ENCODE measurements at places on chromosomes 11 and 22.
A peak's percentile ranks its signal among the peaks of the same experiment; 100 is the strongest.

DNA sequence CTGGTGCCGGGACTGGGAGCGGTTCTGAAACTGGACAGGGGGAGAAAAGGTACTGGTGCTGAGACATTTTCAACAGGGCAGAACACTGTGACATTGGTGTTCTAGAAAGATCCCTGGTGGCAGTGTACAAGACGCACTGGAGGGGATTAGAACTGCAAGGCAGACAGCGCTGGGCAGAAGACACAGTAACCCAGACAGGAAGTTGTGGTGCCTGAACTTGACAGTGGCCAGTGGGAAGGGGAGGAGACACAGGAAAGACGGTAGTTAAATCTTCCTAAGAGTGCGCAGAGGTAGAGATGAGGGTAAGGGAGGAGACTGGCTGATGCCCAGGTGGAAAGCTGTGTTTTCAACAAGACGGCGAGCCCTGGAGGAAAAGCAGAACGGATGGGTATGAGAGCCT, 24.5 kb downstream of the FAM227A start:
- no peak for DNase-seq

DNA sequence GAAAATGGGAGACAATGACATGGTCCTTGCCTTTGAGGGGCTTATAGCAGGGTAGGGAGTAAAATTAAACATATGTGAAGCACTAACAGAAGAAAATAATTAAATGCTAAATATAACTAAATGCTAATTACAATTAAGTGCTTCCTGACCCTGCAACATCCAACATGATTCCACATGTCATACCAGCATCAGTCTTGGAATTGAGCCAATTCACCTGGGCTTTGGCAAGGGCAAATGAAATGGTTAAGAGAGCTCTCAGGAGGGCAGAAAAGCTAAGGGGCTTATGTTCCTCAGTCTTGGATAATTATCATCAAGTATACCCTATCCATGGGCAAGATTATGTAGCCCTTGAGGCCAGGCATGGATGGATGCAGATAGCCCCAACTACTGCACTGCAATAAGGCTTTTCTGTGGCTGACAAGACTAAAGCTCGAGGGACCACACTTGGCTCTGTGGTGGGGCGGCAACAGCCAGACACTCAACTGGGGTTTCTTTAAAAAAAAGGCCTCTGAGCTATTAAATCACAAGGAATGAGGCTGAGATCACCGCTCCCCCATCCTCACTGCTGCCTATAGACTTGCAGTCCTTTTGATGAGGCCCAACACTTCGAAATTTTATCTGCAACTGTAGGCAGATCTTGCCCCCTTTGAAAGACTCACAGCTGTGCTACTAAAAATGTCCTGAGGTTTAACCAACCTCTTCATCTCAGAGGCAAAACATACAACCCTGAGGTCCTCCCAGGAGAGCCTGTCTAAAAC, 39.0 kb downstream of the IL18BP start:
- no peak for DNase-seq

DNA sequence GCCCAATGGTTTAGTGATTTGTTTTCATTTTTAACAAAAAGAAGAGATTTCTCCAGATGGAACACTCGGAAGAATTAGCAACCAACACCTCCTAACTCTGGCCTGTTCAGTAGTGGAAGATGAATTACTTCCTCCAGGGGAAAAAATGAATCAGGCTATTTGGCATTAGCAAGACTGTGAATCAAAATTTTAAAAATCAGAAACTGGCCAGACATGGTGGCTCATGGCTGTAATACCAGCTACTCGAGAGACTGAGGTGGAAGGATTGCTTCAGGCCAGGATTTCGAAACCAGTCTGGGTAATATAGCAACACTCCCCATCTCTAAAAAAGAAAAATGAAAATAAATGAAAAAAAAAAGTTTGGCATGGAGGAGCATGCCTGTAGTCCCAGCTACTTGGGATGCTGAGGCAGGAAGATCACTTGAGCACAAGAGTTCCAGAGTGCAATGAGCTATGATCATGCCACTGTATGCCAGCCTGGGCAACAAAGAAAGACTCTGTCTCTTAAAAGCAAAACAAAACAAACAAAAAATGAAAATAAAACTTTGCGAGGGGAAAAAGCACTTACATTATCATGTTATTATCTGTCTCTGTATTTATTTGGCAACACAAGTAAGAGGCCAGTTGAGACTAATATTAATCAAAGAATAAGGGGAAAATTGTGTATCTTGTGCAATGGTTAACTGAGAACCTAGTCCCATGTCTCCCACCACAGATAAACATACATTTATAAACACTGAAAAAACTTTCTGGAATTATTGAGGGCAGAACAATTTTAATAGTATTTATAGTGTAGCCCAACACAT, 796.3 kb upstream of the ANO3 start:
- DNase-seq: no peak

DNA sequence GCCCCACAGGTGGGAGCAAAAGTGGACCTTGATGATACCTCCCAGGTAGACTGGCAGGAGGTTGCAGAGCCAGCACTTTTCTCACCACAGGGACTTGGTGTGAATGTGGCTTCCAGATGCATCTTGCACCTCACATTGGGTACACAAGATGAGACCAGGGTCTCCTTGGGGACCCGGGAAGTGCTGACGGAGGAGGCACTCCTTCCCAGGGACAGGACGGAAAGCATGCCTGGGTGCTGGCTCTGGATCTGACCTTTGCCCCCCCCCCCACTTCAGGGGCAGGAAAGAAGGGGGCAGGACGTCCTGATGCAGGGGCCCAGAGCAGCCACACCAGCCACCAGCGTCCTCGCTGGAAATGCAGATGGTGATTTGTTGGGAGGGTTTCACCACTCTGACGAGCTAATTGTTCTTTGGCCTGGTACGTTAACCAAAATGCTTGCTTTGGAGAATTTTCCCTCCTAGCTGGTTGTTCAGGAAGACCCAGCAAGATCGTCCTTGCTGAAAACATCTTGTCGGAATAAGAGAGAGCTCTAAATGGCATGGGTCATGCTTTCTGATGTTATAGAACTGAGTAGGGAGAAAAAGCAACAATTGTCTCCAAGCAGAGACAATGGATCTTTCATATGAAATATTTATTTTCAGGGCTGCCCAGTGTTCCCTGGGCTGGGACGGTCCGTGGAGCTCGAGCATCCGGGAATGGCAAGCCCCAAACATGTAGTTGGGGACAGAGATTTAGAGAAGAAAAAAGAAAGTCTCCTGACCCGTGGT, 74.4 kb upstream of the PPARA start:
- no peak for DNase-seq

- DNase-seq: no peak
These were observed 8.9 kb downstream of the MN1 start for GRCh38 chr22:27792452-27793161.

DNA sequence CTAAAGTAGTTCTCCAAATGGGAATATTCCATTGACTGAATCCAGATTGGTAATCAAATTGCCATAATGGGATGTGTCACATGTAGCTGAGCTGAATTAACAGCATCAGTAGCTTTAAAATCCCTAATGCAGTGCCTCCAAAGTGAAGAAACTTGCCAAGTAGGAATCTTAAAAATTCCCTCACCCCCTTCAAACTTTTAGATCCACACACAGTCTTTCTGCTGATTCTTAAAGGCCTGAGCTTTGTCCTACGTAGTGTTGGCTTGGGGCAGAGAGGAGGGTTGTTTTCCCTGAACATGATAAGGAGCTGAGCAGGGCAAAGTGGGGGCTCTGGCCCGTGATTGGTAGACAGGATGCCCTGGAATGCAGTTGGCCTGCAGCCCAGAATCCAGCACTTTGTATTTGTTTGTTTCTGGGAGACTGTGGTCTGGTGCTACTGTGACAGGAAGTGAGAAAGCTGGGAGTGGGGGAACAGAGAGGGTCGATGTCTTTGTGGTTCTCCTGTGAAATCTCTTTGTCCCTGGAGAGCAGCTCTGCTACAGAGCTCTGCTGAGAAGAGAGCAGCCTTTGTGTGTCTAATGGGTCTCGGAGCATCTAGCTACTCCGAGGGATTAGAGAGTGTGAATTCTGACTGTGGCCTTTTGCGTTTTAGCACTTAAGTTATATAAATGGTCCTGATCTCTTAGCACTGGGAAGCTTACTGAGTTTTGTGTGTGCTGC, 16.9 kb downstream of the CTNND1 start:
- DNase-seq: no peak

GRCh38 chr11:117613521-117613920, 183.5 kb downstream of the DSCAML1 start:
- no peak for DNase-seq

DNA sequence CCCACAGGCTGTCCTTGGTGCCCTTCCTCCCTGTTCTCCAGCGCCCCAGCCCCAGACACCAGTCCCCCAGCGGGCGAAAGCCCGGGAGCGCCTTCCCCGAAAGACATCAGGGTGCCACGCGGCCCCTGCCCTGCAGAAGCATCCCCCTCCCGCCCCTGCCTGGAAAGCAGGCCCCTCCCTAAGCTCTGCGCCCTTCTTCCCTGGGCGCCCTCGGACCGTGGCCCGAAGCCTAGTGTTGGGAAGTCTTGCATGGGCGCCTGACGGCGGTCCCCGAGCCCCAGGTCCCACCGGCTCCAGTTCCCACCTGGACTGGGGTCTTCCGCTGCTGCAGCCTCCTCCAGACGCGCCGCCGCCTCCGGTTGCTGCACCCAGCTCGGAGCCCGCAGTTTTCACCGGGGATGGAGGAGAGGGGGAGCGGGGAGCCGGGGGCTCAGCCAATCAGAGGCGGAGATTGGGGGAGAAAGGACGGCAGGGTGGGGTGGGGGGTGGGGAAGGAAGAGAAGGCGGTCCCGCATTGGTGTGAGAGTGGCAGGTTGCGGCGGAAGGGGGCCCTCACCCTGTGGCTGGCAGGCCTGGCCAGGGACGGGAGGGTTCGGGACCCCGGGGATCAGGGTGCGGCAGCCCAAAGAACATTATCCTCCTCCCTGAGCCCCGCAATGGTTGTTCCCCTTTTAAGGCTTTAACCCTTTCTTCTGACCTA, at the start of gene THY1:
Gene THY1 (minus strand): TSS at position 364 of the 700 bp plus-strand sequence. CDS start 2,267 bp downstream, outside the sequence.
- no peak for DNase-seq

GRCh38 chr11:106012744-106013143, 9.3 kb downstream of the MSANTD4 start:
- DNase-seq: no peak

DNA sequence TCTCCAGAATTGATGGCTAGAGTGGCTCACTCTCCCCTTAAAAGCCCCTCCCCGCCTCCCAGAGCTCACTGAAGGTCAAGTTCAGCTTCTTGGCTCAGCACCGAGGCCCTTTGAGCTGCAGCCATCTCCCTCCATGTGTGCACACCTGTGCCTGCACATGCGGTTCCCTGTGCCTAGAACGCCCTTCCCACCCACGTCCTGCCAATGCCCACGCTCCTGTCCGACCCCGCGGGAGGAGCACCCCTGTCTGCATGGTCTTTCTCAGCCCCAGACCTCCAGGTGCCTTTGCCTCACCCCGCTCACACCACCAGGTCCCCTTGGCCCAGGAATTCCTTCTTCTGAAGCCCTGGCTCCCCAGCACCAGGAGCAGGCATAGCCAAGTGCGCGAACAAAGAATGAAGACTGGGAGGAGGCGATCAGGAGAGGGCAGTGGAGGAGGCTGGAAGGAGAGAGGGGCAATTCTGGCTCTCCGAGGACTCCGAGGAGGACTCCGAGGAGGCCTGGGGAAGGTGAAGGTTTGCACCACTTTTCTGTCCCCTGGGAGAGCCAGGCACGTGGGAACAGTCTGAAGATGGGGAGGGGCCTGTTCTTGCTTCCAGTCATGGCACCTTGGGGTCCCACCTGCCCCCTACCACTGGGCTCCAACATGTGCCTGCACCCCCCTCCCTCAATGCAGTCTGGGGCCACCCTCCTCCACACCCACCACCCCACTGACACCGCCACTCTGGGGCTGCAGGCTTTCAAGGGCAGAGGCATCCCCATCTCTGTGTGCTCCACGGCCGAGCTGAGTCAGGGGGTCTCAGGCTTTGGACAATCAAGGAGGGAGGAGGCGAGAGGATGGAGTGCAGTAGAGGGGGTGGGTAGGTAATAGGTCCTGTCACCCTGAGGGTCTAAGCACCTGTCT, 17.7 kb downstream of the IGF2 start:
- DNase-seq: no peak

GRCh38 chr11:85590848-85591483, 36.2 kb downstream of the DLG2 start:
- DNase-seq: no peak

DNA sequence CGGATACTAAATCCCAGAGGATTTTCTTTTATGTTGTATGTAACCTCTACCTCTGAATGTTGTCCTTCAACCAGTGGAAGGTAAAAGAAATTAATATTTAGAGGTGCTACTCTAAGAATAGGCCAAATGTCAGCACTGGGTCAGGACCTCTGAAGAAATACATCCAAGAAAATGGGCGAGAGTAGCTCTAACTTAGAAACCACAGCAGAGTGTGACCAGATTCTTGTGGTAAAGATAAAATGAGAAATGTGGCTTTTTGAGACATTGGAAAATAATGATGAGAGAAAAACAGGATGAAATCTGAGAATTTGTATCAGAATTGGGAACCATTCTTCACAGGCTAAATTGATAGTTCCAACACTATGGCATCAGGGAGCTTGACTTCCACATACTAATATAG, 63.5 kb downstream of the CSTPP1 start:
- no peak for DNase-seq

- DNase-seq: no peak
These were observed 18.6 kb upstream of the SCGB1A1 start for GRCh38 chr11:62400281-62400680.

GRCh38 chr11:124082371-124082770, 32.9 kb upstream of the VWA5A start:
- DNase-seq: no peak

GRCh38 chr22:17802822-17803221, 28.6 kb upstream of the BID start:
- DNase-seq: no peak

DNA sequence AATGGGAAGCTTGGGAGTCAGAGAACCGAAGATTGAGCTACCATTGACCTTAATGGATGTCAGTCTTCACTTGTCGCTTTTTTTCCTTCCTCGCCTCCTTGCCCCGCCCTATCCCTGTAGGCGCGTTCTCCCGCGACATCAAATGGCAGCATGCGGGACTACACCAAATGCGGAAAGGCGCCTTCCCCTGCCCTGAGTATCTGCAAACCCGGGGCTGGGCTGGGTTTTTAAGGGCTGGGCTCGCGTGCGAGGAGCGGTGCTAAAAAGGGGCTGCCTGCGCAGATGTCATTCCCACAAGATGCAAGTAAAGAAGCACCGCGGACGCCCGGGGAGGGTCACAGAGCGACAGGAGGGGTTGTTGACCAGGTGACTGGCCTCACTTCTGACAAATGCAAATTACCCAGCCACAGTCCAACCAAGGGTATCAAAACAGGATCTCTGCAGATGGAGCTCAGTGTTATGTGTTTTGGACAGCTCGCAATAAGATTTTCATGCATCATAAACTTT, 4.7 kb upstream of the FAM111B start:
- peak; percentile 55 for DNase-seq

DNA sequence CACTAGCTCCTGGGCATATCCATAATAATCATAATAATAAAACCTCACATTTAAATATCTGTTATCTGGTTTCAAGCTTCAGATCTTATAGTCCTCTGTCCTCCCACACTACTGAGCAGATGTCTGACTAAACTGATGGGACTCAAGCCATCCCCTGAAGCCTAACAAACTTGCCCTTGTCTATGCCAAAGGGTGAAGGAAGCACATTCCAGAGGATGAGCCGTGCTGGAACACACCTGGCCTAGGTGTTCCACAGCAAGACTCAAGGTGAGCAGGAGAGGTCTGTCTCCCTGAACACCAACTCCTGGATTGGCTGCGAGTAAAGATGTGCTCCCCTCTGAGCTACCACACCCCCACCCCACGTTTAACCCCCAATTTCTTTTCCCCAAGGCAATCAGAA, 14.7 kb downstream of the SCUBE2 start:
- no peak for DNase-seq

- no peak for DNase-seq
These were observed 25.8 kb upstream of the PPFIA1 start for GRCh38 chr11:70244698-70245097.
